ENCODE measurements at places on chromosomes 5 and 9.

DNA sequence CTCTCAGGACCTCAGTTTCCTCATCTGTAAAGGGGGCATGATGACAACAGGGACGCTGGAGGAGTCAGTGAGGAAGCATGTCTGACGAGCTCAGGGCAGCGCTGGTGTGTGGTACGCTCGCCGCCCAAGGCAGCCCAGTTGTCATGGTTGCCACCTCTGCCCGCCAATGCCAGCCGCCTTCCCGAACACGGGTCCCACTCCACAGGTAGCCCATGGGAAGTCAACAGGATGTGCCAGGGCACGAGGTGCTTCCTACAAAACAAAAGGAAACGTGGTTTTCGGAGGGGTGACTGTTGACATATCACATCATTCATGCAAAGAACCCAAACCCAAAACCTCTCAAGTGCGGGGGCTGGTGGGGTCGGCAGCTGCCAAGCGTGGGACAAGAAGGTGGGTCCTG, 58.1 kb downstream of the NEK6 start:
- DNase-seq = no peak

- DNase-seq = no peak
Measured at GRCh38 chr5:54450542-54450941, 5.0 kb upstream of the HSPB3 start.

- DNase-seq = no peak
Measured at GRCh38 chr5:16866795-16867576, 69.1 kb downstream of the MYO10 start.

- DNase-seq = no peak
Measured at GRCh38 chr9:89801742-89802670, 197.2 kb downstream of the GADD45G start.

DNA sequence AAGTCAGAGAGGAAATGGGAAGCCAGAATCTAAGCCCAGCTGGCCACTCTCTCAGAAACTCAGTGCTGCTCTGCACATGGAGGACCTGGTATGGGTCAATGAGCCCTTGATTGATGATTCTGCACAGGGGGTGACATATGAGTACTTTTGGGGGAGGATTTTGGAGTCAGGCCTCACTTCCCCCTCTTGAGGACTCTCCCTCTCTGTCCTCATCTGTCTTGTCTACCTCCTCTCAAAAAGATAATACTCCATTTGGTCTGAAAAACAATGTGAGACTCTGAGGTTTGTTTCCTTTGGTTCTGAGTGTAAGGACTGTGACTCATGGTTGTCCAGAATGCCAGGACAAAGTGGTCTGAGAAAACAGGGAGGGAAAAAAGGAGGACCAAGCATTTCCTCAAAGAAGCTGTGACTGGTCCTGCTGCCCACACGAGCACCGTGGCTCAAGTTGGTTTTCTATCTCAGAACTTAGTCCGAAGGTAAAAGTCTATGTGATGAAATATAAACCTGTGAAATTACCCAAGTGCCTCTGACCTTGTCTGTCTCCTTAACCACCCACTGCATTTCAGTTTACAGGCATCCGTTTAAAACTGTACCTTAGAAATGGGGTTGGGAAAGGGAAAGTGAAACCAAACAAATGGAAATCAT, 11.1 kb downstream of the TTC39B start:
- DNase-seq = no peak

GRCh38 chr5:144247131-144247530, 76.5 kb downstream of the KCTD16 start:
- DNase-seq = no peak

- no peak for DNase-seq
Measured at GRCh38 chr9:83920469-83920926, 734 bp downstream of the KIF27 start.

GRCh38 chr5:56569566-56569965, 245.8 kb upstream of the MAP3K1 start:
- no peak for DNase-seq

DNA sequence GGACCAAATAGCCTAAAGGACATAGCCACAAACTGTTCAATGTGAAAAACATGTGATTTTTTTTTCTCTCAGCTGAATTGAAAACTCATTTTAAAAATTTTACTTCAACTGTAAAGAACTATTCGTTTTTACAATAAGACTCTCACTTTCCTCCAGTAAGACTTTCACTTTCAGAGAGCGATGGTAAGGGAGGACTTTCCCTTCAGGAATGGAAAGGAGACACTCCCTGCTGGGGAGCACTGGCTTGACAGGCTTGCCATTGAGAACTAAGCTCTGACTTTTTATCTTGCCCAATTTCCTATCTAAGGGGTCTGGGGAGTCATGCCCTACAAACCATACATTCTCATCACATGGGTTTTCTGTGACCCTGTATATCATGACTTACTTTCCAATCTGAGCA, 186.7 kb downstream of the CFAP90 start:
- no peak for DNase-seq
